Neural progenitor cell (in vitro differentiated cells): ENCODE measurements at places on chromosomes 7 and 10.

DNA sequence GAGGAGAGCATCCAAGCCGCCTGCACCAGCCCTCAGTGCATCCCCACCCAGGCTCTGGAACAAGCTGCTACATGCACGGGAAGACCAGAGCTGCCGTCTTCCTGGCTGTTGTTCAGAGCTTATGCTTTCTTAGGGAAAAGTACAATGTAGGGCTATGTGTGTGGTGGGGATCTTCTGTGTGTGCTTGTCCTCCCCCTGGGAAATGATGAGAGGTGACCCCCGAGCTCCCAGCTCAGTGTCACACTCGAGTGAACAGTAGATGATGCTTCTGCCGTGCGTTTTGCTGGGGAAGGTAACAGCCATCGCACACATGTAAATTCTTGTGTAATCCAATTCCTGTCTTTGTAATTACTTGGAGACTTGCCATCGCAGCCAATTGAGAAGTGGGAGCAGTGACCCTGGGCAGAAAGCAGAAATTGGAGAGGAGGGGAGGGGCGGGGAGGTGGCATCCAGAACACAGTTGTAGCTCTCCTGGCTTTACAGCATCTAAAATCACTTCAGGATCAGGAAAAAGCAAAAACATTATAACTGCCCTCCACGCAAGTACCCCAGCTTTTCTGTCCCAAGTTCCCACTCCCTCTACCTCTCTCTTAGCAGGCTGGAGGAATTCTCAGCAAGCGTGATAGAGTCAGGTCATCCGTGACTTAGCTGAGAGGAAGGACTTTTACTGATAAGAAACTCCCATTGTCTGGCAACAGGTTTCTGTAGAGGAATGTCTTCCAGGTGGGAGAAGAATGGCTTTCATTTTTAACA, 149.6 kb downstream of the TCF7L2 start:
- peak; percentile 31 for DNase-seq

DNA sequence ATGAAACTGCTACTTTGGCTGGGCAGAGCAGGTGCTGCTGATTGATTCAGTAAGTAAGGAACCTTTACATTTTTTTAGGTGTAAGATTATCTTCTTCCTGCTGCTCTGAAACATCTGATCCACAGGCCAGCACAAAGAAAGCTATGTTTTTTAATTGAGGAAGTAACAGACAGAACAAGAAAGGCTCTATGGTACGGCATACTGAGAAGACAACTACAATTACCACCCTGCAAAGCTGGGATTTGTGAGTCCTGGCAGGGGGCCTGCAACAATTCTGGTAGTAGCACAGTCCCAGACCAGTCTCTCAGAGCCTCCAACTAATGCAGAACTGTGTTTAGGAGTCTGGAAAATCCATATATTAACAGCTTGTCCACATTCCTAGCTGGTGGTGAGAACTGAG, 103.0 kb upstream of the LRRTM3 start:
- peak; percentile 90 for DNase-seq

DNA sequence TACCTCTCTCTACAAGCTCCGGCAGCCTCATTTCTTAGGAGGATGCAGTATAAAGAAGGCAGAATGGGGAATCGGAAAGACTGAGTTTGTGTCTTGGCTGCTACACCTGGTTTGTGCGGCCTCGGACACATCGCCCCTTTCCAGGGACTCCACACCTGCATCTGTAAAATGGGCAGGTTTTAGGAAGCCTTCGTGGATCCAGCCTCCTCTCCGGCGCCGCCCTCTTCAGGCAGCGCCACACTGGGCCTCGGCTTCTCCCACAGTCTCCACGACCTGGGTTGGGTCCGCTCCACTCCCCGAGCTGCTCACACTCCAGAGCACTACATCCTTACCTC, 341 bp downstream of the GOT1 start:
- no peak for DNase-seq

DNA sequence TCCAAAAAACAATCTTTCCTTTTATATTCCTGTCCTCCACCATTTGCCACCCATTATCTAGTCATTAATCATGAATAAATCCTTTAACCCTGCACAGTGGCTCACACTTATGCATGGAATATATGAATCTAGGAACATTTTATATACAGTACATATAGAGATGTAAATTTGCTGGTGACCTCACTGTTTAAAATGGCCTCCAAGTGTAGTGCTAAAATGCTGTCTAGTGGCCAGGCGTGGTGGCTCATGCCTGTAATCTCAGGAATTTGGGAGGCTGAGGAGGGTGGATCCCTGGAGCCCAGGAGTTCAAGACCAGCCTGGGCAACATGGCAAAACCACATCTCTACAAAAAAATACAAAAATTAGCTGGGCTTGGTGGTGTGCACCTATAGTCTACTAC, 9.6 kb downstream of the NANOS1 start:
- no peak for DNase-seq

- DNase-seq, result peak; percentile 53
Observed at GRCh38 chr7:112869111-112869774, 79.0 kb upstream of the TMEM168 start.

DNA sequence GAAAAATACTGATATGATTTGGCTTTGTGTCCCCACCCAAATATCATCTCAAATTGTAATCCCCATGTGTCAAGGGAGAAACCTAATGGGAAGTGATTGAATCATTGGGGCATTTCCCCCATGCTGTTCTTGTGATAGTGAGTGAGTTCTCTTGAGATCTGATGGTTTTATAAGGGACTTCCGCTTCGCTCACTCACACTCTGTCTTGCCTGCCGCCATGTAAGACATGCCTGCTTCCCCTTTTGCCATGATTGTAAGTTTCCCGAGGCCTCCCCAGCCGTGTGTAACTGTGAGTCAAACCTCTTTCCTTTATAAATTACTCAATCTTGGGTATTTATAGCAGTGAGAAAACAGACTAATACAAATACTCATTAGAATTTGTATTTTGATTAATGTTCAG, 5.1 kb upstream of the MRPS17 start:
- no peak for DNase-seq

GRCh38 chr10:16519908-16520861, 1.5 kb downstream of the C1QL3 start:
- DNase-seq, result peak; percentile 35
